Hematopoietic multipotent progenitor cell (in vitro differentiated cells): ENCODE measurements at places on chromosomes 1 and 21.

- no peak for DNase-seq
Observed at GRCh38 chr21:45074818-45075595, 627 bp downstream of the ADARB1 start.

- no peak for DNase-seq
Observed at GRCh38 chr1:154845879-154846278, 24.2 kb downstream of the KCNN3 start.

DNA sequence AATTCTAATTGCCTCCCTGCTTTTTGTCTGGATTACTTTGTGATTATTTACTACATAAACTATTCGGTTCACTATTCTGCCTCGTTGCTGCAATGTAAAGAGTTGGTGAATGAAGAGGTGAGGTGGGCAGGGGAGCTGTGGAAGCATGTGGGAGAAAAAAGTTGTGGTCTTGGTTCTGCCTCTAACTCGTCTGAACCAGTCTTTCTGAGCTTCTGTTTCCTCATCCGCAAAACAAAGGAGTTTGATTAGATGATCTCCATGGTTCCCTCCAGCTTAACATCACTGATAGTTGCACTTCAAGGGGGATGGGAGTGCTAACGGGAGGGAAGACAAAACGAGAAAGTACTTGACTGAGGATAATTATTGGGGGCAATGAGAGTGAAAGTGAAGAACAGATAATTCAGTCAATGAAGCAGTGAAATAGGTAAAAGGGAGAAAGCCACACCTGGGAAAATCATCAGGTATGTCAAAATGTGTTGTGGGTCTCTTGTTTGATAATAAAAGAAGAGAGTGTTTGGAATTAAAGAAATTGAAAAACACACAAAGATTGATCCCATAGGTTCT lies 26.2 kb upstream of the UHMK1 start:
- DNase-seq = no peak

DNA sequence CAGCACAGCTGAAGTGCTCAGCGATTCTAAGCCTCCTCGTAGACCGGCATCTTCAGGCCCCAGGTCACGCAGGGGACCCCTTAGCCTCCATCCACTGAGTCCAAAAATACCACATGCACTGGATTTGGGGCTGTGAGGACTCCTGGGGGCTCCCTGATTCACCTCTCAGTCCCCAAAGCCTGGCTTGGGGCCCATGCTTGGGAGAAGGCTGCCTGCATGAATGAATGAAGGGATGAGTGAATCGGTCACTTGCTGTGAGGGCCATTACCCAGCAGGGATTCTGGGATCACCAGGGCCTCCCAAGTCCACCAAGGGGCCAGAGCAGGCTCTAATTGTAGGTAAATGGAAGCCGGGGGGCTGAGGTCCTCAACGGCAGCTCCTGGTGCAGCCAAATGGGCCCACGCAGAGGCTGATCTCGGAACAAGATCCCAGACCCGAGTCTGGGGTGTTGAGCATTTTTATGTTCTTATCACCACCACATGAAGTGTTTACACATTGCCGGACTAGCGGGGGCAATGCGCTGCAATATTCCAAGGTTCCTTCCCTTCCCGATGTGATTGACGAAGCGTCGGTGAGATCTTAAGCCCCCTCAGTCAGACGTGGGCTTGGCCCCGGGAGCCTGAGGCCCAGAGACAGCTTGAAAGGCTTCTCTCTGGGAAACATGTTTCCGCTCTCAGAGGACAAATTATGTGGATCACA lies 13.6 kb upstream of the ARHGEF16 start:
- DNase-seq = no peak

GRCh38 chr1:115129071-115129640 lies 39.9 kb upstream of the TSPAN2 start:
- no peak for DNase-seq

DNA sequence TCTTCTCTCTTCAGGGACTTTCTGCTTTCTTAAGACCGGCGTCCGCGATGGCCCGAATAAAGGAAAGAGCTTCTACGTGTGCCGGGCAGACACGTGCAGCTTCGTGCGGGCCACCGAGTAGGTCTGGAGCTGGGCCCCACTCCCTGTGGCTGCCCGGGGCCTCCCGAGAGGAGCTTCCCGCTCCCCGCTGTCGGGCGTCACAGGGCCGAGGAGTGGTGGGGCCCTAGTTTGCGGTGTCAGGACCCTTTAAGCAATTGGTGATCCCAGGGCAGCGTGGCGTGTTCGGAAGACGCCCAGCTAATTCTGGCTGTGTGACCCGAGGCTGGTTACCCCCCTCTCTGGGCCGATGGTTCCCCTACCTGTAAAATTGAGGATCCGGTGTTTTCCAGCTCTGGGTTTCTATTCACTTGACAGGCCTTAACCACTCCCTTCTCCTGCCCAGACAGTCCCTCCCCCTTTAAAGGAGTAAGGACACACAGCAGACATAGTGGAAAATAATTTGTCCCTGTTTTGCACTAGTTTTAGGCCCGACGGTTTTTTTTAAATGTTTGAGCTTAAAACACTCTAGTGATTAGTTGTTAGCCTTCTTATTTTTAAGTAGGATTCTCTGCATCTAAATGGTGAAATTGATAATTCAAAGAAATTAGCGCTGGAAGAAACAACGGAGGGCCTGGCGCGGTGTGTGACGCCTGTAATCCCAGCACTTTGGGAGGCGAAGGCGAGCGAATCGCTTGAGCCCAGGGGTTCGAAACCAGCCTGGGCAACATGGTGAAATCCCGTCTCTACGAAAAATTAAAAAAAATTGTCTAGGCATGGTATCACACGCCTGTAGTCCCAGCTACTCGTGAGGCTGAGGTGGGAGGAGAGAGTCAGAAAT lies 553 bp downstream of the TTF2 start:
- peak; percentile 24 for DNase-seq

GRCh38 chr1:205802060-205802459 lies 10.9 kb downstream of the SLC41A1 start:
- no peak for DNase-seq

DNA sequence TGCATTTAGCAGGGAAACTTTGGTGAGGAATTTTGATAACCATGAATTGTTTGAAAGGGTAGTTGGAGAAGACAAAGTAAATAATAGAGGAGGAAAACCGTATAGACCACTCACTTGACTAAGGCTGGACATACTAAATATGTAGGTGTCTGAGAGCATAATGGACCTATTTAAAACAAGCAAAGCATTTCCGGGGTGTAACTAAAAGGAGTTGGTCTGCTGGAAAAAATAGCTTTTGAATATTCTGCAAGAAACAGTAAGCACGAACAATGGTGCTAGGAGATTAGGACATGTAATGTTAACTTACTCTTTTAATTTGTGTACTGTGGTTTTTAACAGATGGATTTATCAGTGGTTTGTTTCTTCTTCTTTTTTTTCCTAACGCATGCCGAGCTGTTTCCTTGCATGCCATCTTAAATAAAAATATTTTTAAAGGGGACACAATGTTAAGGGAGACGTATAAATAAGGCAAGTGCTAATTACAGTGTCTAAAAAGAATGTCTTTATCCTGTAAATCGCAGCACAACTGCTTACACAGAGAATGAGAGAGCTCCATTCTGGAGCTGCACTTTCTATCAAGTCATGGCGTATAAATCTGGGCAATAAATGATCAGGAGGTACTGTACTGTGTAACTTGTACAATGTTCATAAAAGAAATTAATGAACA lies 492.1 kb downstream of the LMO4 start:
- no peak for DNase-seq

GRCh38 chr21:40829791-40830190 lies 17.2 kb downstream of the DSCAM start:
- no peak for DNase-seq

GRCh38 chr21:14699433-14700407 lies 153.6 kb upstream of the SAMSN1 start:
- no peak for DNase-seq

GRCh38 chr1:21524220-21524619 lies 15.0 kb downstream of the ALPL start:
- no peak for DNase-seq

DNA sequence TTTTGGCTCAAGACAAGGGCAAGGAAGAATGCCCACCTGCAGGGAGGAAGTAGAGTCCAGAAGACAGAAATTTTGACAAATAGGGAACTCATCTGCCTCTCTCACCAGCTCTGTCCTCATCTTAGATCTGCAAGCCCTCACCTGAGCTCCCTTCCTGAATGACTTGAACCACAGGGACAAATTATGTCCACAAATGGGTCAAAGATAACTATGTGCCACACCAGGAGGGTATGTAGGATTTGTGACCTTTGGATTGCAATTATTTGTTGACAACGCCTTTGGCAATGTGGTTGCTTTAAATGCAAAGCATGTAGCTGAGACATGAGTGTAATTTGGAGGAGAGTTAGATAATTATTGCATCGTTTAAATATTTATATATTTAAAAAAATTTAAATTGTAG lies 79.5 kb downstream of the GRIK1 start:
- DNase-seq = no peak

DNA sequence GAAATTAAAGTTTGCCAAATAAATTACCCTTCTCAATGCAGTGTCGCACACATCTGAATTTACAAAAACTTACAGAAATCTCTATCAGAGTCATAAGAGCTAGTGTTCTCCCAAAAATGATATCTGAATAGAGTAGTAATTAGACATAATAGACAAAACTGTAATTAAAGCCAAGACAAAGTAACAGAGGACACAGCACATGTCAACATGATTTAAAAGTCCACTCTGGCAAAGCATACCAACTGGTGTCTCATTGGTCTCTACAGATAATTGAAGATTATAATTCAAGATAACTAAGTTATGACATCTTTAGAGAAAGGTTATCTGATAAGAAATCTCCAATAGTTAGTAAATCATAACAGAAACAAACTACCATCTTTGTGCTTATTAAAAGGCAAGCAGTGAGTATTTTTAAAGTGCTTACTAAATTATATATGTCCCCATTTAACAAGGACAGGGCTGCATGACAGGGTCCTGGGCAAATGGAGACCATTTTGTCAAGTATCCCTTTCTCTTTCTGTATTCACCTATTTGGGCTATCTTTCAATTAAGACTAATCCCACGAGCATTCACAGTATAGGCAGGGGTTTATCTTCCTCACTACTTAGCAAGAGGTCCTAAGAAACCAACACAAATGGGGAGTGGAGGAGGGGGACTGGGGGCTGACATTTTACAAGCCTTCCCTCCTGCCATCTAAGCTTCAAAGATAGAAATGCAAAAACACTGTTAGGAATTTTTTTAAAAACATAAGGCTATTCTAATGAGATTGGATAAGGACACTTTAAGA lies 26.0 kb downstream of the PTP4A2 start:
- no peak for DNase-seq

GRCh38 chr1:165408518-165408917 lies 36.4 kb downstream of the RXRG start:
- DNase-seq = no peak

GRCh38 chr1:66434096-66434495 lies 99.9 kb upstream of the SGIP1 start:
- DNase-seq = no peak

DNA sequence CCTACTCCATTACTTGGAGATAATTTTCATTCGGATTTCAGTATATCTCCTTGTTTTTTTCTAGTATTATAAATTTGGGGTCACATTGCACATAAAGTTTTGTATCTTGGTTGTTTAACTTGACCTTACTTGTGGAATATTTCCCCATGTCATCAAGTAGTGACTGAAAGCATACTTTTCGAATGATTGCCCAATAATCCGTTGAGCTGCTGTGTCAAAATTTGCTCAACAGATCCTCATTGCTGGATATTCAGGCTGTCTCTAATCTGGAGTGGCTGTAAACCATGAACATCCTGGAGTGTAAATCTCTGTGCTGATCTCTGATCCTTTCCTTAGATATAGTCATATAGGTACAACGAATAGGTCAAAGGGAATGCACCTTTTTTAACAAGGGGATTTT lies 4.9 kb downstream of the NIPAL3 start:
- no peak for DNase-seq

DNA sequence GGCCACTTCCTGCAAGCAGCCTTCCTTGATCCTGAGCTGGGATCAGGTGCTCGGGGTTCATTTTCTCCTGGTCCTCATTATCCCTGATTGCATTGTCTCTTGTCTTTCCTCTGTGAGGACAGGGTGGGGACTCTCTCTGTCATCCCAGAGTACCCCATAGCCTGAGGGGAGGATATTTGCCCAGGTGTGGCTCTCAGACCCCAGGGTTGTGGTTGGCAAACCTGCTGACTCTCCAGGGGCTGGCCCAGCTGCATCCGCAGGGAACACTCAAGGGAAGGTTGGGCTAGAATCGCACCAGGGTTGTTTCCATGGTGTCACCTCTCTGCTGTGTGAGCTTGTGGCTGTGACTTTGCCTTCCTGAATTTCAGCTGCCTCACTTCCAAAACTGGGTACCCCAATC lies 276.8 kb upstream of the C1orf174 start:
- DNase-seq = no peak

- no peak for DNase-seq
Observed at GRCh38 chr1:183403498-183403897, 14.7 kb downstream of the NMNAT2 start.

GRCh38 chr21:33406493-33406892 lies 3.3 kb downstream of the IFNGR2 start:
- DNase-seq = no peak

GRCh38 chr1:150262388-150263320 lies 5.1 kb downstream of the CA14 start:
- no peak for DNase-seq

- DNase-seq = no peak
Observed at GRCh38 chr1:114595602-114596001, 14.2 kb upstream of the BCAS2 start.

DNA sequence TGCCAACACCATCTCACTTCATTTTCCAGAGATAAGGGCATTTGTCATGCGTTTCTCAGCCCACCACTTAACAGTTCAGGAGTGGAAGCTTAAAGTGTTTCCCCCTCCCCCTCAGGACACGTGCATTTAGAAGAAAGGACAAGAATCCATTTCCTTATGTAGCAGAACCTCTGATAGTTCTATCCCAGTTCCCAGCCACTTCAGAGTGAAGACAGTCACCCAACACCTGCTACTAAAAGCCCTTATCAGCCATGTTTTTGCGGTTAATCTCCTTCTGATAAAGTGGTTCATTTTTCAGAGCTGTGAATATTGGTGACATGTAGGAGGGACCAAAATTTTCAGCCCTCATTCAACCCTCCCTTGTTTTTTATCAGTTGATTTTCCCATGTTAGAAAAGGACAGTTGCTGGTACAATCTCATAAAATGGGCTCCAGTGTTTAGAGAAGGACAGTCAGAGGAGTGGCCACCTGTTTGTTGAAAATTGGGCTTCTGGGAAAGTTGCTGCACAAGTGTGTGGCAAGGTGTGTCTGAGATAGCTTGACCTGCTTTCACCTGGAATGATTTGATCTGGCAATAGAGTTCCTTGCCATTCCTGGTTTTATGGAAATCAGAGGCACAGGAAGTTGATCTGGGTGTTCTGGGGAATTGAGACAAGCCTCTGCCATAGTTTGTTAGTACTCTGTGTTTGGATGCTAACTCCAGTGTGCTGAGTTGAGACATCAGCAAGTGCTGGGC lies 114.0 kb downstream of the PPP1R12B start:
- DNase-seq = no peak

DNA sequence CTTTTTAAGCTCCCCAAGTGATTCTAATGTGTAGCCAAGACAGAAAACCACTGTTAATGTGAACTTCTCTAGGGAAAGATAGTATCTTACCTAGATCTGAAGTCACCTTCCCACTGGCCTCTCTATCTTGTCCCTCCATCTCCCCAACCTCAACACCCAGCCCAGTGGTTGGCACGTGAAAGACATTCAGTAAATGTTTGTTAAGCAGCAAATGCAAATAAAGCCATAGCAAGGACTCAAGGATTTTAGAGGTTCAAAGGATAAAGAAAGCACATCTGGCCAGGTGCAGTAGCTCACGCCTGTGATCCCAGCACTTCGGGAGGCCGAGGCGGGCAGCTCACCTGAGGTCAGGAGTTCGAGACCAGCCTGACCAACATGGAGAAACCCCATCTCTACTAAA lies 9.8 kb downstream of the CLCC1 start:
- no peak for DNase-seq

- DNase-seq = no peak
Observed at GRCh38 chr21:25934130-25934529, 199.4 kb downstream of the GABPA start.
